Occipital lobe (tissue), 3 donors: ENCODE measurements at places on chromosomes 4 and X. TPM values are rescaled to one million over a fixed set of nuclear protein-coding genes. Genes with fewer than 3 reads are reported as not detected.

CSAG1 gene
- not detected for total RNA-seq

TMEM129 gene
- total RNA-seq: 12.8 TPM

ARHGAP6 gene
- total RNA-seq: 0.78 TPM

SOX3 gene
- total RNA-seq: 5.6 TPM

CXCL13 gene
- not detected for total RNA-seq

BANK1 gene
- 0.16 TPM for total RNA-seq

ADRA2C gene
- total RNA-seq: 2.2 TPM

CXCL8 gene
- 5.1 TPM for total RNA-seq

BLTP1 gene
- 234 TPM for total RNA-seq

TMEM144 gene
- total RNA-seq: 3.0 TPM
